Parietal lobe (tissue), 2 donors: ENCODE measurements at places on chromosomes 1 and 21. TPM values are rescaled to one million over a fixed set of nuclear protein-coding genes. Genes with fewer than 3 reads are reported as not detected.

The FAM163A gene
- 0.31 TPM for total RNA-seq

The PHLDA3 gene
- 8.5 TPM for total RNA-seq

The RNU1-4 gene
- under 0.01 TPM for total RNA-seq

The TMIGD3 gene
- 1.3 TPM for total RNA-seq

The COL11A1 gene
- 48.2 TPM for total RNA-seq

The RNU1-3 gene
- under 0.01 TPM for total RNA-seq

The GCSAML gene
- 0.31 TPM for total RNA-seq

The PDE9A gene
- 40.4 TPM for total RNA-seq

The PGBD2 gene
- total RNA-seq: 11.9 TPM

The CD84 gene
- total RNA-seq: 1.6 TPM

The SPRR2B gene
- total RNA-seq: not detected

The TNNI3K gene
- 22.8 TPM for total RNA-seq

The SMPDL3B gene
- not detected for total RNA-seq

The RPAP2 gene
- 28.5 TPM for total RNA-seq

The SYPL2 gene
- not detected for total RNA-seq

The CYP4A22 gene
- total RNA-seq: not detected

The IL23R gene
- not detected for total RNA-seq

The CR2 gene
- not detected for total RNA-seq

The SPRR1B gene
- not detected for total RNA-seq

The HENMT1 gene
- 17.5 TPM for total RNA-seq

The AMY2A gene
- not detected for total RNA-seq

The RIMS3 gene
- total RNA-seq: 31.9 TPM

The AKNAD1 gene
- total RNA-seq: 5.6 TPM

The ITLN1 gene
- total RNA-seq: not detected

The OR2L13 gene
- total RNA-seq: 1.9 TPM

The AADACL3 gene
- total RNA-seq: not detected

The GJB3 gene
- total RNA-seq: not detected

The S100A5 gene
- total RNA-seq: not detected

The SV2A gene
- 75.7 TPM for total RNA-seq

The ITGB2 gene
- total RNA-seq: 8.5 TPM

The IGFN1 gene
- total RNA-seq: not detected

The ATP1A4 gene
- 0.31 TPM for total RNA-seq

The GJA5 gene
- total RNA-seq: 0.94 TPM

The MTARC2 gene
- 8.1 TPM for total RNA-seq

The SPSB1 gene
- total RNA-seq: 3.1 TPM
